ENCODE measurements at places on chromosomes 3 and 15.
A peak's percentile ranks its signal among the peaks of the same experiment; 100 is the strongest.

- no peak for DNase-seq
Observed at GRCh38 chr15:35089551-35089950, 4.5 kb upstream of the NANOGP8 start.

DNA sequence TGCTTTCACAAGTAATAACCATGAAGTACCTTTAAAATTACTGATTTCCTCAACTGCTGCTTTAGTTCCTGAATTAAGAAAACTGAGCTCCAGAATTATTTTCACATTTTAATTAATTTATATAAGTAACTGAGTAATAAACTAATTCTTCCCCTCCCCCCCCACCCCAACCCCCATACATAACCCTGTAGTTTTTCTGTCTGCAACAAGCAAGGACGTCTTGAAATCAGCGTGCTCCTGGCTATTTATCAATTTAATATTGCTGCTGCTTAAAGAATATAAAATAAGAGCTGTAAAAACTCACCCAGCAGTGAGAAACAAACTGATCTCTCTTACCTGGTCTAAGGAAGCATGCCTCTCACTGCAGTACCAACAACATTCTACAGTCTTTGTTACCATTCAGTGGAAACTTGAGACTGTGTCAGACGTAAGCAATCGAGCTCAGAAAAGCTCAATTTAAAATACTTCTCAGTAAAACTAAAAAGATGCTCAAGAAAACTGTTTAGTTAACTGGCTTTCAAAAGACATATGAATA lies 121.0 kb downstream of the TFDP2 start:
- DNase-seq: peak; percentile 71

DNA sequence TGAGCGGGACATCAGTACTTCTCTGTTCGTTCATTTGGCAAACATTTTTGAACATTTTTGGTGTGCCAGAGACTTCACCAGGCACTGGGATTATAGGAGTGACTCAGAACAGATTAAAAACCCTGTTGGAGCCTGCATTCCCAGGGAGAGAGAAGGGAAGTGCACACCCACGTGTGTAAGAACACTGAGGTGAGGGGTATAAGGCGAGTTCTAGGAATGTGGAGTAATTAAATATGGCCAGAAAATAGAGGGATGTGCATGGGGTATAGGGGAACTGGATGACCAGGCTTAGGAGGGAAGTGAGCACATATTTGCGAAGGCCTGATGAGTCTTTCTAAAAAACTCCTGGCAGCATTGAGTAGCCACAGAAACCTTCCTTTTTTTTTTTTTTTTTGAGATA lies 401.2 kb upstream of the C2CD4B start:
- DNase-seq: no peak

DNA sequence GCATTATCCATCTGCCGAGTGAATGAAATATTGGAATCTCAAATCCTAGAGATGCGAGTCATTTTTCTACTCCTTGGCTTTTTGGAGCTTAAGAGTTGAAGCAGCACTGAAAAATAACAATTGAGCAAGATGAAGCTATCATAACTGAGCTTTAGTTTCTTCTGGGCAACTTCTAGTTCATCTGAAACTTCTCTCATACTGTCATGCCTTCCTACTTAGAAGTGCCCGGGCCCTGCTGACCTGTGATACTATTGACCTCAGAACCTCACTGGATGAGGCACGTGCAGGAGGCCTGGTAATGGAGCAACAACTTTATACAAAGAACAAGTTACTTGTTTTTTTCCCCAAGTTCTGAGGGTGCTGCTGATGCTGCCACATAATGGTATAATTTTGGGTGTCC lies 48.5 kb upstream of the P3H2 start:
- DNase-seq: no peak

GRCh38 chr15:89912145-89912673 lies 543 bp downstream of the ARPIN start:
- peak; percentile 51 for DNase-seq

DNA sequence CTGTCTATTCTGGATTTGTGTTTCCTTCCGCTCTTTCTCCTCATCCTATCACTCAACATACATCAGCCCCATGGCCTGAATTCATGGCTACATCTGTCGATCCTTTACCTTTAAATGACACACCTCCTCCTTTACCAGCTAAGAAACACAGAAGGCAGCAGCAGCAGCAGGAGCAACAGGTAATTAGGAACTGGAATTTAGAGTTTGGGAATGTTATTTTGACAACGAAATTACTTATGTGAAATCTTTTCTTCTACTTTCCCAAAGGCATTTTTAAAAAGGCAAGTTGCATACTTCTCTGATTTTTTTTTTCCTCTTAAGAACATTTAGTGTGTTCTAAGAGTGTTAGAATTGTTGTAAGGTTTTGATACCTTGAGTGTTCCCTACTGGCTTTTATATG lies 29.1 kb upstream of the ABHD10 start:
- DNase-seq: no peak

DNA sequence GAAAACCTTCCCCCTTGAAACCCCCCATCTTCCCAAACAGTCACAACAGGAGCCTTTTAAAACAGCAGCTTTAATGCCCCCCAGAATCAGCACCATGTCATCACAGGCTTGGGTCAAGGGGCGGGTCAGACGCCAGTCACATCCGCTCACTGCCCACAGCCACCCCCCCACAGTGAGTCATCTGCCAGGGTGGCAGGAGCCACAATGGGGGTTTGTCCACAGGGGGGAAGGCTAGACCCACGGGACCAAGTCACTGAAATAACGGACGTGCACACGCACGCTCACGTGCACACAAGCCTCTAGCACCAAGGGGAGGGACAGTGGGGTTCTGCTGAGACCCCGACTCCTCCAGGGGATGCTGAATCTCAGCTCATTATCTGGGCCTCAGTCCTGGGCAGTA lies 441 bp upstream of the UCN2 start:
- DNase-seq: no peak

GRCh38 chr15:31925541-31925940 lies 104.8 kb upstream of the CHRNA7 start:
- no peak for DNase-seq

GRCh38 chr15:66046326-66046725 lies 177.0 kb downstream of the RAB11A start:
- DNase-seq: no peak

DNA sequence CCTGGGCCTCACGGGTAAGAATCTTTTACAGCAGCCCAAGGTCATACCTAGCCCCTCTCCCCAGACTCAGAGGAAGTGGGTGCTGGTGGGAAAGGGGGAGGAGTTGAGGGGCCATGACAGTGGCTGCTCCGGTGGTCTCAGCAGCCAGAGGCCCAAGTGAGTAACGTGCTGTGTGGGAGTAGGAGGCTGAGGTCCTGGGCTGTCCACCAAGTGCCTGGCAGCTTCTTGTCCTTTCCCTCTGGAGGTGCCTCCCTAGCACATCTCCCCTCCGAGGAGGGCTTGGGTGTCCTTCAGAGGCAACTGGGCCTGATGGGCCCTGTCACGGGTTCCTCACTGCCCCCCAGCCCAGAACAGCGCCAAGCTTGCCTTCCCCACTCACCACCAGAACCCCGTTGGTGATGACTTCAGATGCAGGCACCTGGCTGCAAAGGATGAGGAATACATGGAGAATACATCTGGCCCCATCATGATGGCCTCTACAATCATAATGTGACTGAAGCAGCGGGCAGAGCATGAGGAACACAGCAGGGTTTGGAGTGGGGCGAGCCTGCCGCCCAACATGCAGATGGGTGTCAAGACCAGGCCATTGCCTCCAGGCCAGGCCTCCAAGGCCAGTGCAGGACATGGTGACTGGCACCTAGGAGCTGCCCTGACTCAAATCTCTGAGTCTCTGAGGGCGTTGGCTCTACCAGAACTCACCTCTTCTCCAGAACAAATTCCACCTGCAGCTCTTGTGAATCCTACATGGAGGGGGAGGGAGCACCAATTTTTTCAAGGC lies 3.3 kb downstream of the PLA2G4F start:
- no peak for DNase-seq

DNA sequence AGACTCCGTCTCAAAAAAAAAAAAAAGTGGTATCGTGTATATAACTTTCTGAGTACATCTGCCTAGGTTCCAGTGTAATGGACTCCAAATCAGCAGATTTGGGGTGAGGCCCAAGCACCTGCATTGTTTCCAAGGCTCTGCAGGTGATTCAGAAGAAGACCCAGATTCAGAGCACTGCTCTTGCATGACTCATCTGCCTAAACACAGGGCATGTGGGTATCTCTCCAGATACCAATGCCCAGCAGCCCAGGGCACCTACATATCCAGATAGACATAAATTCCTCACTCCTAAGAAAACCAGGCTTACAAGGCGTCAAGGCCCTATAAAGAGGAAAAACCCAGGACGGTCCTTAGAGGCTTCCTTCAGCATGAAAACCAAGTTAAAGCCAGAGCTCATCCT lies 24.3 kb downstream of the NDUFAF1 start:
- no peak for DNase-seq
